Activated T-cell treated with anti-CD3 and anti-CD28 coated beads for 24 hours (primary cell): ENCODE measurements at places on chromosomes 6 and 20.

GRCh38 chr6:20640181-20640580 lies 105.9 kb downstream of the CDKAL1 start:
- no peak for DNase-seq

DNA sequence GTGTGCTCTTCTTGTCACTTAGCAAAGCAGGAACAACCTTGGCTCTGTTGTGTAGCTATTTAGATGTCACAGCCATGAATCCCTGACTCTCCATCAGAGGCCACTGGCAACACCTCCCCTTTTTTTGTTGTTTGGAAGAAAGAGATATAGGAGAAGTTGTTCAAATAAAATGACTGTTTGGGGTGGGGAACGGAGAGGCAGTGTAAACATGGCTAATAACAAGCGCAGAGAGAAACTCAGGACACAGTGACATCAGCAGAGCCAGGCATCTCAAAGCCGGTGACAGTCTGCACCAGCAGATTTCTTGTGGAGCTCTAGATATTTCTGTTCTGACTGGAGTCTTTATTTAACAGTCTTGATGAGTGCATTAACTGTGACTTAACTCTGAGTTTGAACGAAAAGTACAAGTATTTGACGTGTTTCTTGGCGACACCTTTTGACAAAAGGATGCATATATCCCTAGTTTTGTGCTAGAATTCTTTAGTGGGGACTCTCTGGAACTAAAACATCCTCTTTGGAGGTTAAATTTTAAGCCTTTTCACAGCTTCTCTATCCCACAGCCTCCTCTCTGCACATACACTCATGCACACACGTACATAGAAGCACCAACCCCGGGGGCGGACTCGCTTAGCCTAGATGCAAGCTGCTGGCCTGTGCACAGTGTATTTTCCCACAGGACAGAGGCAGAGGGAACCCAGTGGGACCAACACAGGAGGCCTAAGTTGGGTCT lies 53.8 kb downstream of the ADAT2 start:
- no peak for DNase-seq

DNA sequence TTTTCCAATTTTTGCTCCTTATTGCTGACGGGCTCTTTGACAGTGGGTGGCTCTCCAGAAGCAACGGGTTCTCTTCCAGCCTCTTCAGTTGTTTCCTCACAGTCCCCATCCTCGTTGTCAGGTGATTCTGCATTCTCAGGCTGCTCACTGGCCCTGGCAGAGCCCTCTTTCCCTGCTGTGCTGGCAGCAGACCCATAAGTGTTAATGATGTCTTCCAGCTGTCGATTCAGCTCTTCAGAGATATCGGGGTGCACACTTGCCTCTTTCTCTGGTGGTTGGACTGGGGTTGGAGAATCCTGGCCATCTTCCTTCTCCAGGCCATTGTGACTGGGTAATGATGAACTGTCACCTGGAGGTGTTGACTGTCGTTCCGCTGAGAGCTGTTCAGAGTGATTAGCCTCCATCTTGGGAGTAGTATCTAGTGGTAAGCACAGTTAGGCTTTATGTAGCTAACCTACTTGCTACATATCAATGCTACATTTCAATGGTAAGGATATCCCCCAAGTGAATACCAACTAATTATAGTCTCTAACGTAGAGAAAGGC lies 3.2 kb downstream of the TXLNB start:
- DNase-seq: no peak

DNA sequence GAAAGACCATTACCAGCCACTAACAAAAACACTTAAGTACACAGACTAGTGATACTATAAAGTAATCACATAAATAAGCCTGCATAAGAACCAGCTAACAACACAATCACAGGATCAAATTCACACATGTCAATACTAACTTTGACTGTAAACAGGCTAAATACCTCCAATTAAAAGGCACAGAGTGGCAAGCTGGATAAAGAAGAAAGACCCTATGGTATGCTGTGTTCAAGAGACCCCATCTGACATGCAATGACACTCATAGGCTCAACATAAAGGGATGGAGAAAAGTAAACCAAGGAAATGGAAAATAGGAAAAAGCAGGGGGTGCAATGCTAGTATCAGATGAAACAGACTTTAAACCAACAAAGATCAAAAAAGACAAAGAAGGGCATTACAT lies 631.8 kb upstream of the NOX3 start:
- DNase-seq: no peak

DNA sequence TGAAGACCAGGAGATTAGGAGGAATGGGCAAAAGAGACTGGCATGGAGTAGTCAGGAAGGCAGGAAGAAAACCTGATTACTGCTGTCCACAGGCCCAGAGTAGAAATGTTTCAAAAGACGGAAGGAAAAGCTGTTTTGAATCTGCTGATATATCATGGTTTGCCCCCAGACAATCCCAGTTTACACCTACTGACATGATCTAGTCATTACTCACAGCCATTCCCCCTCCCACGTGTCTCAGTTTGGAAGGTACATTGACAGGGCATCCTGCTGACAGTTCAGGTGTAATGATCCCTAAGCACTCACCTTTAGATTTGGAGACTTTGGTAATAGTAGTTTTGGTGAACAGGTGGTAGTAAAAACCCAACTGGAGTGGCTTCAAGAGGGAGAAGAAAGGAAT lies 9.8 kb upstream of the TXNDC5 start:
- no peak for DNase-seq

DNA sequence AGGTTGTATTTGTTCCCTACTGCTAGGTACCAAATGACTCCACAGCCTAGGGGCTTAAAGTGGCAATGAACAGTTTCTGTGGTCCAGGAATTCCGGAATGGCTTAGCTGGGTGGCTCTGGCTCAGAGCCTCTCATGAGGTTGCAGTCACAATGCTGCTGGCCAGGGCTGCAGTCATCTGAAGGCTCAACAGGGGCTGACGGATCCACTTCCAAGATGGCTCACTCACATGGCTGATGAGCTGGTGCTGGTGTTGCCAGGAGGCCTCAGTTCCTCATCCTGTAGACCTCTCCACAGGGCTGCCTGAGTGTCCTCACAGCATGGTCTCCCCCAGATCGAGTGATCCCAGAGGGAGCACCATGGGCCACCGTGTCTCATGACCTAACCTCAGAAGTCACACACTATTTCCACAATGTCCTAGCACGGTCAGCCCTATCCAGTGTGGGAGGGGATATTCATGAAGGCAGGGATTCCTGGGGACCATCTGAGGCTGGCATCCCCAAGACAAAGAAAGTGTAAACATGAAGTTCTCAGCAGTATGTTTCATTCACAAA lies 19.0 kb upstream of the BPI start:
- DNase-seq: no peak

DNA sequence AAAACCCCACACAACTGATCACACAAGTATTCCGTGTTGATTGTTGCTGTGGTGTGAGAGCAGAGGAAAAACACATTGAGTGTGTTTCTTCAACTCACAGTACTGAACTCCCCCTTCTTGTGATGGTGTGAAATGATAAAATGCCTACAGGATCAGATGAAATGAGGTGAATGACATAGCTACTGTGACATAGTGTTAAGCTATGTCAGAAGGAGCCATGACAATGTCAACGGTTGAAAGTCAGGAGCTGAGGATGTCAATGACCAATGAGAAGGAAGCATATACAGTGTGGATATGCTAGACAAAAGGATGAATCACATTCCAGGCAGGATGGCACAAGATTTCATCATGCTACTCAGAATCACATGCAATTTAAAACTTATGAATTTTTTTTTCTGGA lies 38.8 kb downstream of the WASF1 start:
- no peak for DNase-seq

- DNase-seq: no peak
These were observed 33.0 kb upstream of the LRRN4 start for GRCh38 chr20:6086868-6087267.

DNA sequence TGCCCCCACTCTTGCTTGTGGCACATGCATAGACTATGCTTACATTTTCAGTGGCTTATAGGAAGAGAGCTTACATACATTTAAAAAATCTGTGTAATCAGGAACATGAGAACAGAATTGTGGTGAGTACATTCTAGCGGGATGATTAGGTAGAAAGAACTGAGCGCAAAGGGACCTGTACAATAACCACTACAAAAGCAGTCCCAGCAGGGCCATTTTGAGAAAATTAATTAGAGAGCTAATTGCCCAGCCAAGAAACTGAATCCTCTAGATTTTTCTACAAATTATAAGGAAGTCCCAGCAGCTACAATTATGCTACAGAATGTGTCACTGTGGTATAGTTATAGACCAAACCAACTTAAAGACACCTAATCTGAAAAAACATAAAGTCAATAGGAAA lies 105.6 kb upstream of the TNFAIP3 start:
- DNase-seq: no peak

GRCh38 chr20:47318586-47319516 lies 37.6 kb downstream of the ZMYND8 start:
- DNase-seq: no peak

DNA sequence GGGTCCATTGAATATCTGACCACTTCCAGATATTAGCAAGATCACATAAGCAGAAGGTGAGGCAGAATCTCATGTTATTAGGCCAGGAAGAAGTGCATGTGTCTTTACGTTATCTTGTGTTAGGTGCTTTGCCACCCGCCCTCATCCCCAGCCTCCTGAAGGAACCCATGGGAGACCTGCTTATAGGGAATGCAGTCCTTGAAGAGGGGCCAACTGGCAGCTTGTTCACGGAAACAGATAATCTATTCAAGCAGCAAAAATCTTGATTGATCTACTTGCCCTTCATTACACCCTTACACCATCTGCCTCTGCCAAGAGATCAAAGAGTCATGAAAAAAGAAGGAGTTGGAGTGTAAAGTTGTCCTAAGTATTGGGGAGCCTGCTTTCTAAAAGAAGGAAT lies 576.4 kb downstream of the HTR1B start:
- DNase-seq: no peak

DNA sequence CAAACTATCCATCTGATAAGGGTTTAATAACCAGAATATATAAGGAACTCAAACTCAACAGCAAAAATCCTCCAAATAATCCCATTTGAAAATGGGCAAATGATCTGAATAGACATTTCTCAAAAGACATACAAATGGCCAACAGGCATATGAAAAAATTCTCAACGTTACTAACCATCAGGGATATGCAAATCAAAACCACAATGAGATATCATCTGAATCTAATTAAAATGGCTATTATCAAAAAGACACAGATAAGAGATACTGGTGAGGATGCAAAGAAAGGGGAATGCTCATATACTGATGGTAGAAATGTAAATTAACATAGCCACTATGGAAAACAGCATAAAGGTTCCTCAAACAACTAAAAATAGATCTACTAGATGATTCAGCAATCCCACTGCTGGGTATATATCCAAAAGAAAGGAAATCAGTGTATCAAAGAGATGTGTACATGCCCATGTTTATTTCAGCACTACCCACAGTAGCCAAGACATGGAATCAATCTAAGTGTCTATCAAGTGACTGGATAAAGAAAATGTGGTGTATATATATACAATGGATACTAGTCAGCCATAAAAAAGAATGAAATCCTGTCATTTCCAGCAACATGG lies 6.1 kb upstream of the BRD2 start:
- DNase-seq: no peak

DNA sequence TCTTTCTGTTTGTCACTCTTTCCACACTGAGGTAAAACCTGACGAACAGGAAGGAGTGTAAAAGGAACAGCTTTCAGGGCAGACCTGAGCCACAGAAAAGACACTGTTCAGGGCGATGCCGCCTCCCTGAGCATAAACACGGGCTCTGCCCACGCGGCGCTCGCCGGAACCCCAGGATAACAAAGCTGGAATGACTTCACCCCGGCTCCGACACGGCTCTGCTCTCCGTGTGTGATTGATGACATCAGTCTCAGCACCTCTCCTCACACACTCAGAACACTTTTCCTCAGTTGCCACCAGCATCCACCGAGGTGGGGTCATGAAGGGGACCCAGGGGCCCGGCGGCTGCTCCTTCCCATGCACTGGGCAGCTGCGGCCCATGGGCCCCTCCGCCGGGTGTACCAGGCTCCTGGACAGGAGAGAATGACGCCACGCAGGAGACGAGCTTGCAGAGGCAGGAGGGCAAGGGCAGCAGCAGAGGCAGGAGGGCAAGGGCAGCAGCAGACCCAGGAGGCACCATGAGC lies 43.6 kb downstream of the DLL1 start:
- DNase-seq: no peak

- DNase-seq: no peak
These were observed 1.7 kb upstream of the GMPR start for GRCh38 chr6:16236631-16237199.

GRCh38 chr6:142152746-142153145 lies 5.7 kb downstream of the VTA1 start:
- DNase-seq: no peak

DNA sequence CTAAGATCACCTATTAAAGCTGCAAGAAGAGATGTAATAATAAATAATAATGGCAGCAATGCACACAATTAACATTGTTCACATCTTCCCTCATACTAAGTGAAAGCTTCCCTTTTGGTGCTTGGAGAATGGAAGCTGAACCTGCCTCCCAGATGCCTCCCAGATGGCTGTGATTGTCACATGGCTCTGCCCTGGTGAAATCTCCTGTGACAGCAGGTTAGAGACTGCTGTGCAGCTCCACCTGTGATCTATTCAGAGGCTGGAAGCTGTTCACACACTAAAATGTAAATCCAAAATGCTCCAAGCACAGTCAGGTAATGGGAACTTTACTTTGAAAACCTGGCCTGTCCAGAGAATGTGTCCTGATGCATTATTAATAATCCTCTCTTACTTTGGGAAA lies 41.7 kb upstream of the RGS17 start:
- no peak for DNase-seq

GRCh38 chr6:99850841-99851240 lies 143.2 kb downstream of the MCHR2 start:
- no peak for DNase-seq

DNA sequence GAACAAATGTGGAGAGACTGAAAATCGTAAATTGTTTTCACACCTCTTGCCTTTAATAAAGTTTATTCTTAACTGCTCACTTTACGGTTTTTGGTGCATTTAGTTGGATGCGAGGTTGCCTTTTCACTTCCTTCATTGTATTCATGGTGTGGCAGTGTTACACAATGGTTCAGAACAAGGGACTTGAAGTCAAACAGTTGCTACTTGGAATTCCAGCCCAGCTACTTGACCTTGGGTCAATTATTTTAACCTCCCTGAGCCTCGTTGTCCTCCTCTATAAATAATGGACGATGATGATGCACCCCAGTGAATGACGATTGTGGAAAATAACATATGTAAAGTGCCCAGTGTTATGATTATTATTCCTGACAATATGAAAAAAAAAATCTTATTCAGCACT lies 72.3 kb downstream of the CARMIL1 start:
- no peak for DNase-seq

DNA sequence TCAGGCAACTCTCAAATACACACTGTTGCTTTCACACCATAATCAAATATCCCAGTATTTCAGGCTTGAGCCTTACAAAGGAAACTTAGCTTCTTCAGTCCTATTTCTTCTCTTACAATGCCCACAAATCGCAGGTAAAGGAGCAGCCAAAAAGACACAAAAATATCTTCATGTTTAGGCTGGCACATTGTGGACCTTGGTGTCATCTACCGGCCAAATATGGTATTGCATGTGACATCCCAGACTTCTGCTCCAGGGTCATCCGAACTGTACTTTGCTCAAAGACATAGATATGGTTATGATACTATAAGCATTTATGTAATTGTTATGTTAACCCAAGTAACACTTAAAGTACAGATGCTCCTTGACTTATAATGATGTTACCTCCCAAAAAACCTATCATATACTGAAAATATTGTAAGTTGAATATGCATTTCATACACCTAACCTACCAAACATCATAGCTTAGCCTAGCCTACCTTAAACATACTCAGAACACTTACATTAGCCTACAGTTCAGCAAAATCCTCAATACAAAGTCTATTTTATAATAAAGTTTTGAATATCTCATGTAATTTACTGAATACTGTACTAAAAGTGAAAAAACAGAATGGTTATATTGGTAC lies 4.6 kb downstream of the OR2H2 start:
- DNase-seq: peak; percentile 44

- no peak for DNase-seq
These were observed 147.6 kb upstream of the TMEM170B start for GRCh38 chr6:11389977-11390376.
